ENCODE measurements at places on chromosomes 2 and 18.

DNA sequence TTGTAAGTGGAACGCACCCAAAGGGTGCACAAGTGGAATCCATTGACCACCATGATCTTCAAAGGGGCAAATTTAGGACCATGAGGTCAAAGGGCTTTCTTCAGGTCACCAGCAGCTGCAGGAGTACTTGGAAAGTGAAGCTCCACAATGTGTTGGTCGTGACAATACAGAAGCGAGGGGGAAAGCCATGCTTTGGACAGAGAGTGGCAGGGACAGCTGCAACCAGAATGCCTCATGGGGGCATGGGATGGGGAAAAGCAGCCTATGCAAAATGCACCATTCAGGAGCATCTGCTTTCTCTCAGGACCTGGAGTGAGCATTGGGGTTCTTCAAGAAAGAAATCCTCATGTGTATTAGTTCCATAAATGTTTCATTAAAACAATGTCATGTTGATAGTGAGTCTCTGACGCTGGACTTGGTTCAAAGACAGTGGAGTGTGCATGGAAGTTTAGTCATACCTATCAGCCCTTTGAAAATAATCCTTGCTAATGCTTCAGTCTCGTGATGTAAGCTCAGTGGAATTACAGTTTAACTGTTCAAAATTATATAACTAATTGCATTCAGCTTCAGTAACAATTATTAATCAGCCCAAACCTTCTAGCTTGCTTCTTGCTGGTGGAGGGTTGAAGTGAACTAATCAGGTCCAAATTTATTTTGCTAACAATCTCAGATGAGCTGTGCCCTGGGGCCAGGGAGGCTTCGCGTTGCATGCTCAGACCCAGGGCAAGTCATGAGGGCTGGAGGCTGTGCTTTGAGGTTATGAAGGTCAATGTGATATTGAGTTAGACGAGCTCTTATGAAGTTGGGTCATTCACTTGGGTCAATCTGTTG, 41.6 kb downstream of the ACKR3 start:
- no peak for DNase-seq

GRCh38 chr2:217791551-217791950, 211.2 kb downstream of the TNS1 start:
- DNase-seq, result no peak

DNA sequence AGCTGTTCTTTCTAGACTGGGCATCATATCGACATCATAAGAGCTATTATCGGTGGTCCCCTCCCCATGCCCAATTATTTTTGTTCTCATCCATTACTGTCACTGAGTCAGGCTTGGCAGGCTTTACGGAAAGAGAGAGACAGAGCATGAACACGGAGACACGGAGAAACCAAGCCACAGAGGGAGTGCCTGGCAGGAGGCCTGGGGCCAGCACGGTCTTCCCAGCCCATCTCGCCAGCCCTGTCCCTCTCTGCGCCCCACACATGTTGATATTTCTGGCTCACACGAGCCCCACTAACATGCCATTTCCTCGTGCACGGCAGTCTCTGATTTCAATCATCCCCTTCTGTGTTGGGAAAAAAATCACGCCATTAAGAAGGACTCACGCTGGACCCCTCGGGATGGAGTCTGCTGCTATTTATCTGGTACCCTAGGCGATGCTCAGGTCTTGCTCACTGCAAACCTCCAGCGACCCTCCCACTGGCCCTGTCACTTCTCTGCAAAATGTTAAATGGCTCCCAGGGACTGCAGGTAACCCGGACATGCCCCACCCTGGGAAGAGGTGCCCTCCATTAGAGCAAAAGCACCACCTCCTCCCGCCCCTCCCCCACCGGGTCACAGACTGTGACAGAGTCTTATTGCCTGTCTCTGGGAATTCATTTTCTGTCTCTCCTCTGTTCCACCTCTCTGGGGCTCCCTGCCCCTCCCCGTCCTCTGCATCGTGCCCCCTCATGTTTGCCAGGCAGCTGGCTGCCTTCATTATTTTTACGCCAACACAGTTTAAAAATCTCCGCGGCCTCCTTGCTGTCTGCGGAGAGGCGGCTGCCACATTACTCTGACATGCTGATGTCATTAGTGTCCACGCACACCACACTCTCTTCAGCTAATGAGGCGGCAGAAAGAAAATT, 40.1 kb upstream of the GBX2 start:
- DNase-seq, result no peak

GRCh38 chr2:177422271-177422670, 29.7 kb downstream of the AGPS start:
- DNase-seq, result no peak

- no peak for DNase-seq
These were observed 14.0 kb upstream of the COL6A3 start for GRCh38 chr2:237427769-237428506.

DNA sequence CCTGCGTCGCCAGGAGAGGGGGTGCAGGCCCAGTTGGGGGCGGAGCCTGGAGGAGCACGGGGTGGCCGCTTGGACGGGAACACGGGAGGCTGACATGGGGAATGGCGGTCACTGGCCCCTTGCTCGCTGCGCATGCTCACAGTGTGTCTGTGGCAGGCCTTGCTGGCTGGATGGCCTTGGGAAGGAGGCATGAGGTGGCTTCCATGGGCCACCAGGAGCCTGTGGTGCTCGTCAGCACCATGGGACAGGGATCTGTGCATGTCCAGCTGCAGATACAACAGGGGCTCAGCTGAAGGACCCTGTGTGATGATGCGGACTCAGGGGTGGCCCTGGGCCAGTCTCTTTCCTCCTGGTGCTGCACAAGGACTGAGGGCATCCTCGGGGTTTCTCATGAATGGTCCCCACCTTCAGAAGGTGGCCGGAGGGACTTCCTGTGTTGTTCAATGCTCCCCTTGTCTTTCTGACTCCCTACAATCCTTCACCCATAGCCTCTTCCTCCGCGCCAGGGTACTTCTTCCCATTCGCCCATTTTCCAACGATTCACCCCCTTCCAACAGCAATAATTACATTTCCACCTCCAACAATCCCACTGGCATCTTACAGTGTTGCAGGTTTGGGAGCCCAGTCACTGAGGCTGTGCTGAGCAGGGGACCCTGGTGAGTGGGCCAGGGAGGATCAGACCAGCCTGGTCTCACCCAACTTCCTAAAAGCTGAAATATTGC, 3.4 kb upstream of the SP140L start:
- DNase-seq, result no peak

DNA sequence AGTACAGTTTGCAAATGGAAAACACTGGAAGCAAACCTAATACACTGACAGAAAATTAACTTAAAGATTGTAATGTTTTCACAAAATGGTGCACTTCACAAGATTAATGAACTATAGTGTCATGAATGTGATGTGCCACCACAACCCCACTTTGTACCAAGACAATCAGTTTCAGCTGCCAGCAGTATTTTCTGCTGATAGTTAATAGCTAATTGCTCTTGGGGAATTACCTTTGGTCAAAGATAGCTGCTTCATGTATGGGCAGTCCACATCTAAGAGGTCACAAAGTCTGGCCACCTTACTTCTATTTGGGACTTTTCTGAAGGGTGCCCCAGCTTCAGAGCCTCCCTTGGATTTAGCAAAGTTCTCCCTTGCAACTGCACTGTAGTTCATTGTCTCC, 254.0 kb downstream of the CALCRL start:
- no peak for DNase-seq

DNA sequence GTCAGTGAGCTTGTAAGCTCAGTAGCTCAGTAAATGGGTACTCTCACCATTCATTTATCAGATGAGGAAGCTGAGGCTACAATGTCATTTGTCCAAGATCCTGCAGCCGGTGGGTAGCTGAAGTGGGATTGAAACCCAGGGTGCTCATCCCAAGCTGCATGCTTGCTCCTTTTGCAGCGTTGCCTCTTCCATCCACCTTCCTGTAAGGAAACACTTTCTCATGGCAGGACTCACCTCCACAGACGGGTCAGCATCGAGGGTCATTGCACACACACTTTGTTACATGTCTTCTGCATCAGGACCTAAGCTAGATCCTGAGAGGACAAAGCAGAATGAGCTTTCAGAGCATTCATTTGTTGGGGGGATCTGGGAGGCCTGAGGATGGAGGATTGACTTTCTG, 60.7 kb downstream of the ACOXL start:
- no peak for DNase-seq

DNA sequence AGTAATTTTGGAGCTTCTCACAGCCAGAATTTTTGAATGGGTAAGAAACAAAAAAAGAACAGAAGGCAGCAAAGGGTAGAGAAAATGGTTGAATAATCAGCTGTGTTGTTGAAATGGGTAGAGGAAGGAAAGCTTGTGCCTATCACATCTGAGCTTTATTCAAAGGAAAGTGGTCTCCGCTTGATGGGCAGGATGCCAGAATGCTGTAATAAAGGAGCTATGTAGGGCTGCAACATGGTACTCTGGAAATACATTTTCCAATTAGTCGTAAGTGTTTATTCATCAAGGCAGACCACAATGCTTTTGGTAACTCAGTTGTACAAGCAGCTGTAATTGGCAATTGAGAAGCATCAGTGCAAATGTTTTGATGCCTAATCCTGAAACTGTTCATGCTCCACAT, 196.9 kb downstream of the ICOS start:
- no peak for DNase-seq

GRCh38 chr2:44189104-44189503, 20.4 kb downstream of the PPM1B start:
- DNase-seq, result no peak

- no peak for DNase-seq
These were observed 97.5 kb downstream of the SH3YL1 start for GRCh38 chr2:166381-166780.

DNA sequence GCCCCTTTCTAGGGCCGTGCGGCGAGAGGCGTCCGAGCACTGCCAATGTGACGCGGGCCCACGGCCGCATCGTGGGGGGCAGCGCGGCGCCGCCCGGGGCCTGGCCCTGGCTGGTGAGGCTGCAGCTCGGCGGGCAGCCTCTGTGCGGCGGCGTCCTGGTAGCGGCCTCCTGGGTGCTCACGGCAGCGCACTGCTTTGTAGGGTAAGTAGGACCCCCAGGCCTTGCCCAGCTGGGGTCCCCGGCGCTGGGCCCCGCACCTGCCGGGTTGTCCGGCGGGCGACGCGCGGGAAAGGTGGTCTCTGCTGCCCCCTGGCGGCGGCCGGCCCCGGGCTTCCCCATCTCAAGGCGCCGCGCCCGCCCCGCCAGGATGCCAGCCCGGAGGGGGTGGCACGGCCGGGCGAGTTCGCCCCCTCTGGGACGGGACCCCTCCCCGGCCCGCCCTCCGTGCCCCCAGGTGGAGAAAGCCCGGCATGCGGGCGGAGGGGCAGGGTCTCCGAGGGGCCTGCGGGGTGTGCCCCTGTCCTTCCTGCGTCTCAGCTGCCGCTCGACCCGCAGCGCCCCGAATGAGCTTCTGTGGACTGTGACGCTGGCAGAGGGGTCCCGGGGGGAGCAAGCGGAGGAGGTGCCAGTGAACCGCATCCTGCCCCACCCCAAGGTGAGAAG, 1.9 kb downstream of the PRSS56 start:
- peak; percentile 69 for DNase-seq

DNA sequence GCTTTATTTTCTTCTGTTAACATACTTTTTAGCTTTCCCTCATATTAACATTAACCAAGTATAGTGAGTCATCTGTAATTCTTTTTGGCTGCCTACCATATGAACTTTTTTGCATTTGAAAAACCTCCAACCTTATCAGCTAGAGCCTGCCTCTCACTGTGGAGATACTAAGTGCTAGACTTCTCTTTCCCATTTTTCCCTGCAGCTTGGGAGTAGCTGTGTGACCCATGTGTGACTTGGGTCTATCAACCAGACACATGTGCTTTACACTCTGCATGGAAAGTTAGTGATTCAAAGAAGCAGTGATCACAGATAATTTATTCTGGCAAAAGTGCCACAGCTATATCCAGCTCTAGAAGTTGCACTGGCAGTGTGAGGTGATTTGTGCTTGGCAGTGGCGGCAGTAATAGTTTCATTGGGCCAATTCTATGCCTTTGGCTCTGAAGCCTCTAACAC, 36.3 kb downstream of the PREPL start:
- no peak for DNase-seq

- DNase-seq, result no peak
These were observed 83.3 kb downstream of the ICOS start for GRCh38 chr2:204019572-204020501.

GRCh38 chr18:59072727-59073421, 66.8 kb upstream of the SEC11C start:
- no peak for DNase-seq

GRCh38 chr2:102622646-102623045, 3.3 kb downstream of the SLC9A2 start:
- DNase-seq, result no peak

- DNase-seq, result no peak
These were observed 39.1 kb downstream of the TMEFF2 start for GRCh38 chr2:192155511-192156118.

DNA sequence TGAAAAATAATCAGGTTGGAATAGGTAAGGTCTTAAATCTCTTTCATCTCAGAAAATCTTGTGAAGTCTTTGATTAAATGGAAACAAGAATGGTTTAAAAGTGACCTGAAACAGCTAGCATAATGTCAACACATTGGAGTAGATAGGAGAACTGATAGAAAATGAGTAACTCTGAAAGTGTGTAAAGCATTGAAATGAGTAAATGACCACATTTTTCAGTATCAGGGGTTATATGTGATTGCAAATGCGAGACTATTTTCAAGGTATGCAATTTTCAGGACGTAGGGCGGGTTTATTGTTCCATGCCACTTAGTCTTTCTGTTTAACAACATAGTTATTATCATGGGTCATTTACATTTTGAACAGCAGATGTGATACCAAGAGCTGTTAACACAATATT, 1383.2 kb downstream of the LRP1B start:
- no peak for DNase-seq

- no peak for DNase-seq
These were observed 163.0 kb upstream of the REV1 start for GRCh38 chr2:99652862-99653261.

GRCh38 chr2:215430528-215431187, 5.2 kb downstream of the FN1 start:
- no peak for DNase-seq

DNA sequence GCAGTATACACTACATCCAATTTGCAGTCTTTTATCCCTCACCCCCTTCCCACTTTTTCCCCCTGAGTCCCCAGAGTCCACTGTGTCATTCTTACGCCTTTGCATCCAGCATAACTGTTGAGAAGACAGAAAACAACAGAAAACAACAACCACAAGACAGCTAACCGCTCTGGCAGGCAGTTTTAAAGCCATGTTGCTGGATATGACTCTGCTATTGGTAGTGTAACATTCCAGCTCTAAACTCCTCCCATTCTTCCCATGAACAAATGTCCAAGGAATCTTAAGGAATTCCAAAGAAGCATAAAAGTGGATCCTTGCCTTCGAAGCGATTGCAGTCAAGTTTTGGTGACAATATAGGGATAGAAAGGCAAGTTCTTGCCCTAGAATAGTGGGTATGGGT, 599.1 kb downstream of the NYAP2 start:
- DNase-seq, result no peak

- DNase-seq, result peak; percentile 58
These were observed 32.2 kb downstream of the KCTD18 start for GRCh38 chr2:200477667-200478131.

DNA sequence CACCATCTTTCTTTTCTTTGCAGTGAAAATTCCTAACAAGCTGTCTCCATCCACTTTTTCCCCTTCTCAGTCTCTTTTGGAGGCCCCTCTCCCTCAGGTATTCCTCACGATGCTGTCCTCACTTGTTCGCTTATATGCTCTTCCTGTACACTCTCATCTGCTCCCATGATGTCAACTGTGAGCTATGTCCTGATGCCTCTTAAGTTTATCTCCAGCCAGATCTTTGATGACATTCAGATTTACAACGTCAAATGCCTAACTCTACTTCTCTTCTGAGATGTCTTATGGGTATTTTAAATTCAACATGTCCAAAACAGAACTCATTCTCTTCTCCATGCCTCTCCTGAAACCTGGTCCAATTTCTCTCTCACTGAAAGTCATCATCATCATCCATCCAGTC, 55.1 kb upstream of the SERTAD2 start:
- no peak for DNase-seq

- no peak for DNase-seq
These were observed 801.3 kb upstream of the ID2 start for GRCh38 chr2:7880566-7880965.
